ENCODE measurements at places on chromosomes 16 and 17. TPM values are rescaled to one million over a fixed set of nuclear protein-coding genes. Genes with fewer than 3 reads are reported as not detected.

DNA sequence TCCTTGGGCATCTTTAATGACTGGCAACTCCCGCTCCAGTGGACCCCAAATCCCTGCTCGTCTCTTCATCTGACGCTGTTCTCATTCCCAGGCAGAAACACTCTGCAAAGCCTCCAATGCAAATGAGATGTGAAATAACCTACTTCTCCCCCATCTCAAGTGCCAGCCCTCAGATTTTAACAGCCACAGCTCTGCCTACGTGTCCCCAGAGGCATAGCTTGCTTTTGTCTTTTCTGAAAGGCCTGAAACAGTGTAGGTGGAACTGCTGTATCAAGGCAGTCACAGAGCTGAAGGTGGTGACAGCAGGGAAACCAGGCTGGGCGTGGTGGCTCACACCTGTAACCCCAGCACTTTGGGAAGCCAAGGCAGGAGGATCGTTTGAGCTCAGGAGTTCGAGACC is 14.7 kb downstream of the RPH3AL start:
- DNase-seq = no peak

CTRB1 gene
- total RNA-seq = not detected

DNA sequence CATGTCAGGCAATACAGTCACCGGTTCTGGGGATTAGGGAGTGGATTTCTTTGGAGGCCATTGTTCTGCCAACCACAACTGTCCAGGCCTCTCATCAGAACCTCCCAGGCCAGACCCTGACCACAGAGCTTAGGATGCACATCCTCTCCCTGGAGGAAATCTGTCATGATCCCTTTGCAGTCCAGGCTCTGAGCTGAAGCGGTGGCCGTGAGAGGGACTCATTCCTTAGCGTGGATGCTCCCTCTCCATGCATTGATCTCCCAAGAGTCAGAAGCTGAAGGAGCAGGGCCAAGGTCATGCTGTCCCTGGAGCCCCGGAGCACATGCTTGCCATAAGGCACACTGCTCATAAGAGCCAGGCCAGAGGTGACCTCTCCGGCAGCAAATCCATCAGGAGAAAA is 181.4 kb downstream of the COPRS start:
- no peak for DNase-seq

CORO6 gene
- 8.3 TPM for total RNA-seq

EVI2B gene
- total RNA-seq = 0.54 TPM

- DNase-seq = no peak
Observed at GRCh38 chr17:65301184-65301583, 164.0 kb downstream of the RGS9 start.

DNA sequence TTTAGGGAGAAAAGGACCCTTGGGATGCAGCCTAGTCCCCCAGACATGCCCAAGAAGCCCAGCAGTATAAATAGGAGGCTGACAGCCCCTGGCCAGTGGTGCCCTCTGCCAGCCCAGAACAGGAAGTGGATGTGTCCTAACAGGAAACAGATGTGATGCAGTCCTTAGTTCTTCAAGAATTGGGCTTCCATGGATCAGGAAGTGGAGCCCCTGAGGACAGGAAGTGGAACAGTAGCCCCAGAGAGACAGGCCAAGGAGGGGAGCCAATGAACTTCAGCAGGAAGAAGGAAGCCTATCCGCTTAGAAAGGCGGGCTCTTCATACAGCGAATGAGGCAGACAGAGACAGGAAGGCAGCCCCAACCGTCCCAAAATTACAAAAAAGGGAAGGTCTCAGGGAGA is 7.2 kb downstream of the CTF1 start:
- DNase-seq = peak; percentile 14

DNA sequence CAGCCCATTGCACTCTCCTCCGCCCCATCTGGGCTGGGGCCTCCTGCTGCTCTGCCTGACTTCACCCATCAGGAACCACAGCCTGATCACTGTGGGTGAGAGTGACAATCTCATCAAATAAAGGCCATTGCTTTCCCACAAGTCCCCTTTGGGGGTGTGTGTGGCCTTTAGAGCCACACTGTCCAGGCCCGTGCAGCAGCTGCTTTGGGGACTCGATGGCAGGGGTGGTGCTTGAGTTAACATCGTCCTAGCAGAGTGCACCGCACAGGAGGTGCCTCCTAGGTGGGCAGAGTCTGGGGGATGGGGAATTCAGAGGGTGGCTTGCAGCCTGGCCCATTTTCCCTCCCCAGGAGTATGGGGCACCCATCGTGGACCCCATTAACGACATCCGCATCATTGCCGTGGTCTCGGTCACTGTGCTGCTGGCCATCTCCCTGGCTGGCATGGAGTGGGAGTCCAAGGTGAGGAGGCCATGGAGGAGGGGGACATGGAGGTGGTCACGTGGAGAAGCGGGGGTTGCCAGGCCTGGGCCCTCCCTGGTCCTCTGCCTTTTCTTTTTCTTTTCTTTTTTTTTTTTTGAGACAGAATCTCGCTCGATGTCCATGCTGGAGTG is 5.4 kb downstream of the SLC12A3 start:
- no peak for DNase-seq

BRIP1 gene
- total RNA-seq = 20.9 TPM

- DNase-seq = peak; percentile 45
Observed at GRCh38 chr16:46789499-46790414, 41.2 kb downstream of the C16orf87 start.

- peak; percentile 76 for DNase-seq
Observed at GRCh38 chr17:40828454-40829044, 6.1 kb upstream of the KRT10 start.

GRCh38 chr17:35315283-35315682 is 58.1 kb downstream of the SLFN11 start:
- DNase-seq = peak; percentile 95

DNA sequence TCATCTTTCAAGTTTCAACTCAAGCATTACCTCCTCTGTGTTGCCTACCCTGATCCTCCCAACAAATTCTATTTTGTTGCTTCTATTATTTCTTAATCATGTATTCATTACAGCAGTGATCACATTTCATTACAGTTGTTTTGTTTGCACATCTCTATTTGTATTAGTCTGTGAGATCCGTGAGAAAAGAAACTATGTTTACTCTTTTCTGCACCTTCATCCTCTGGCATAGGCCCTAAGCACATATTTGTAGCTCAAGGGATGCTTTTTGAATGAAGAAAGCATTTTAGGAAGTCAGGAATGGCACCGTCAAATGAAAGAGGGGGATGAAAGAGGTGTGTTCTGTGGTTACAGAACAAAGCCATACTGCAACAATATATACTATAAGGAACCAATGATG is 110.5 kb downstream of the SHISA6 start:
- no peak for DNase-seq

KRTAP3-2 gene
- not detected for total RNA-seq

Data from fibroblast of the aortic adventitia (primary cell).